Stimulated activated CD4-positive, alpha-beta T cell treated with anti-CD3 and anti-CD28 coated beads, Interleukin-12 subunit alpha, Interleukin-12 subunit beta, amount 100 ng/mL, for 48 hours (primary cell): ENCODE measurements at places on chromosomes 16 and 17.

DNA sequence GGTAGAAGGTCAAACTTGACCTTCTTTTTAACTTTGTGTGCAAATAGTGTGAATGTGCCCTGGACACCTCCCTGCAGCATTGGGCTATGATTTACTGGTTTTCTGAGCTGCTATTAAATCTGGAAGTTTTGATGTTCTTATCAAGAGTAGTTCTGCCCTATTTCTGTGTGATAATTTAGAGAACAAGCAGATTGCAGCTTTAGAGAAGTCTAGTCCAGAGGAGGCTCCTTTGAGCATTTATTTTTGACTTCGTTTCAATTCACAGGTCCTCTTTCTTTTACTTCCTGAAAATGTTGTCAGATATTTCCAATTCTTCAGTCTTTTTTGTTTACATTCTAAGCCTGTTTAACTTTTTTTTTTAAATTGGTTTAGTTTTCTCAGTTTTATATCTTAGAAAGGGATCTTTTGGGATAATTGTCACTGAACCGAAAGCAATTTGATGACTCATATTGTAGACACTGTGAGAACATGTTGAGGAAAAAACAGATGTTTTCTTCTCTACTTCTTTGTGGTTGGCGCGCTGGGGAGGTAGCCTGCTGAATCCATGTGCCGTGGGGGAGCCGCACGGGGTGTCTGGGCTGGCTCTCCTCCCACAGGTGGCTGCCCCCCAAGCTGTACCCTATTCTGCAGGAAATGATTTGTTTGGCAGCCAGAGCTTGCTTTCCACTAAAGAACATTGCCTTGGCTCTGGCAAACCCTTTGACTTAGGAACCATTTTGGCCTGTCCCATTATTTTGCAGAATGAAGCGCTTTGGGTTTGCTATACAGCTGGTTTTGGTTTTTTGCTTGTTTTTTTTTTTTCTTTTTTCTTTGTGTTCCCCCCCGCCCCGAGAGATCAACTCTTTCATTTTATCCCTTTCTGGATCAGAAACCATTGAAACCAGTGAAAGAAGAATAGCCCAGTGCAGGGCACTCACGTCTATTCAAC lies 53.4 kb downstream of the MFSD11 start:
- DNase-seq = no peak

GRCh38 chr17:73255671-73256181 lies 6.0 kb downstream of the CPSF4L start:
- peak; percentile 25 for DNase-seq

DNA sequence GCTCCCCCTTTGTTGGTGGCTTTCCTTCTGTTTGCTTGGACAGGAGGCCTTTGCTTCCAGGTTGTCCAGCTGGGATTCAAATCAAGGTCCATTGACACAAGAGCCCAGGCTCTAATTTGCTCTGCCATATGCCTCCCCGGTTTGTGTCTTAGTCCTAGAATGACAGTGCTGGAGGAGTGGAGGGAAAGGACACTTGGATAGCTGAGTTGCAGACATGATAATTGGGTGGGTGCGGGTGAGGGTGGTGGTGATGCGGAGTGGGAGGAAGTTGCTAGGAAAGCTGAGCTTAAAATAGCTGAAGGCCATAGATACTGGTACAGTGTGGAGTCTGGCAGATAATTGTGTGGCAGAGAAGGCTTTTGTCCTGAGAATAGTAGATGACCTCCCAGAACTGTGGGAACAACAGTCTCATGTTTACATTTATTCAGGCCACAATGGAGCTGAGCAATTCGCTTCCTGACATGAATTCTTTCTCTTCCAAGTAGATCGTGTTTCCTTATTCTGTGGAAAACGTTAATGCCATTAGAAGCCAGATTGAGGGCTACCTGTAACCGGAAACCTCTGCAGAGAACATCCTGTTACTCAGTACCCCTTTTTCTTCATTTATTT lies 23.8 kb downstream of the SEC14L1 start:
- DNase-seq = no peak

GRCh38 chr17:55386796-55387332 lies 34.8 kb downstream of the MMD start:
- no peak for DNase-seq

DNA sequence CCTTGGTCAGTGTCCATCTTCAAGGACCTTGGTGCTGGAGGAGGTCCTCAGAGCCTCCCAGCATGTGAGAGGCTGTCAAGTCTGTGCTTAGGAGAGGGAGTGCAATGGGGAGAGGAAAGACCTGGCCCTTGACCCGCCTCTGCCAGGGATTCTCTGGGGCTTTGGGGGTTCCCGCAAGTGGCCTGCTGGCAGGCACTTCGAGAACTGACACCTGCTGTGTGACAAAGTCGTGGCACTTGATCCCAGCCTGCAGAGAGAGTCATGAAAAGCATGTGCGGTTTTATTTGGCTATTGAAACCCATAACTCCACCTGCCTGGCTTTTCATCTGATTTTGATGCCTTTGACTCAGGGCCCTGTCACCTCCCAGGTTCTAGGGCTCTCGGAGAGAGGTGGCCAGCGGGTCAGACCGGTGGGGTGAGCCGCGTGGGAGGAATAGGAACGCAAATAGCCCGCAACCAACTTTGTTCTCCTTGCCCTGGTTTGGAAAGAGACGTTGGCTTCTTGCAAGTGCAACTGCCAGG lies 42.8 kb upstream of the GSE1 start:
- DNase-seq = no peak

DNA sequence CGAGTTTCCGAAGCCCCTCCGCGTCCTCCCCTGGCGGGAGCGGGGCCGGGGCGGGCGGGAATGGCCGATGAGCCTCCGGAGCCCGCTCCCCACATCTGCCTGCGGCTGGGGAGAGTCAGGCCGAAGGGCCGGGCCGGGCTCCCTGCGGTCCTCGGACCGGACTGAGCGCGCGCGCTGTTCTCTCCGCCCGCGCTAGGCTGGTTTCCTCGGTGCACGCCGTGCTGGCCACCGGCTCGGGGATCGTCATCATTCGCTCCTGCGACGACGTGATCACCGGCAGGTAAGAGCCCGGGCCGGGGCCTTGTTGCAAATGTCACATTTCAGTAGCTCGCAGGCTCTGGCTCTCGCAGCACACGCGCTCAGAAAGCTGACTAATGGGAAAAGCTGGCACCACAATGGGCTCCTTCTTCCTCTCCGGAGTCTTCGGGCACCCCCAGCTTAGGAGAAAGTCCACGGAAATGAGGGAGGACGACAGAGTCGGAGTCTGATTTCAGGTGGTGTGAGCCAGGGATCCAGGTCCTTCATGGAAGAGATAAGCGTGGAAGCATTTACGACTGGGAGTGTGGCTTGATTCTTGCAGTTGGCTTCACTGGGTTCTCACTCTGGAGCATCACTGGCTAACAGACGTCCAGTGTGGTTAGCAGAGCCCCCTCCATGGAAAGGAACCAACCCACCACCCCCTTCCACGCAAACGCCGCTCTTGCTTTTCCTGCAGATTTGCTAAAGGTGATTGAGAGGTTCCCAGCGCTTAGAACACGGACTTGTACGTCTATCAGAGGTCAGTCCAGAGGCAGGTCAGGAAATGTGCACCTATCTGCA lies 715 bp downstream of the TLCD3A start:
- DNase-seq = peak; percentile 44

- DNase-seq = no peak
Measured at GRCh38 chr16:49961089-49961488, 63.9 kb upstream of the CNEP1R1 start.

DNA sequence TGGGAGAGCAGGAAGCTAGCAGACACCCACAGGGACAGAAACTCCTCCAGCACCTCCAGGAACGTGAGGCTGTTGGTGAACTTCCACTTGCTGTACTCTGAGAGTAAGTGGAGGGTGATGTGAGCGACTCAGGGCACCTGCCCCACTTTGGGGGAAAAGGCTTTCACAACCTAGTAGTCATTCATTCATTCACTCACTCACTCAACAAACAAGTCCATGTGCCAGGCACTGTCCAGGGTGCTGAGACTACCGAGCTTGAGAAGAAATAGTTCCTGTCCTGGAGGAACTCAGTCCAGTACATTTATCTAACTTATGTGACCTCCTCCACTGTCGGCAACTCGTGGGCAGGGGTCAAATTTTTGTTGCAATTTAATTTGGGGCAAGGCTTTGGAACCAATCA lies 26.6 kb downstream of the LGALS9 start:
- DNase-seq = no peak

DNA sequence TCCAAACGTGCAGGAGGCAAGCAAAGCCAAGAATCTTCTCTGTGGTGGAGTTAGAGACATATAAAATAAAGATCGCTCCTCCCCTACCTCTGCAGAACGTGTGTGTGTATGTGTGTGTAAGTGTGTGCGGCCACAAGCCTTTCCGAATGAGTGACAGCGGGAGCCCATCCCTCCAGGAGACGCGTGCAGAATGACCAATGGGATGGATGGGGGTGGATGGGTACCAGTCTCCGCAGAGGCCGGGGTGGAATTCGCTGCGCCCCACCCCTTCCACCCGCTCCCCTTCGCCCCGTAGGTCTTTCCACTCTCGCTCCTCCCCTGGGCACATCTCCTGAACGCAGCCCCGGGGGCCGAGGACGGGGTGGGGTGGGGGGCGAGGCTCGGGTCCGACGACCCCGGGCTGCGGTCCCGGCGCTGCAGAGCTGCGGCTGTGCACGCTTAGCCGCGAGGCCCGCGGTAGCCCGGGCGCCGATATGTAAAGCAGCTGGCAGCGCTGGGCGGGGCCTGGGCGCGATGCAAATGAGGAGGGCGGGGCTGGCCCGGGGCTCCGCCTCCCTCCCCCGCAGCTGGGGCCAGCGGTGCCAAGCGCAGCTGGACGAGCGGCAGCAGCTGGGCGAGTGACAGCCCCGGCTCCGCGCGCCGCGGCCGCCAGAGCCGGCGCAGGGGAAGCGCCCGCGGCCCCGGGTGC lies at the start of gene PRKCB:
PRKCB (plus strand) TSS at position 594 of the 688 bp plus-strand sequence.
- peak; percentile 89 for DNase-seq

DNA sequence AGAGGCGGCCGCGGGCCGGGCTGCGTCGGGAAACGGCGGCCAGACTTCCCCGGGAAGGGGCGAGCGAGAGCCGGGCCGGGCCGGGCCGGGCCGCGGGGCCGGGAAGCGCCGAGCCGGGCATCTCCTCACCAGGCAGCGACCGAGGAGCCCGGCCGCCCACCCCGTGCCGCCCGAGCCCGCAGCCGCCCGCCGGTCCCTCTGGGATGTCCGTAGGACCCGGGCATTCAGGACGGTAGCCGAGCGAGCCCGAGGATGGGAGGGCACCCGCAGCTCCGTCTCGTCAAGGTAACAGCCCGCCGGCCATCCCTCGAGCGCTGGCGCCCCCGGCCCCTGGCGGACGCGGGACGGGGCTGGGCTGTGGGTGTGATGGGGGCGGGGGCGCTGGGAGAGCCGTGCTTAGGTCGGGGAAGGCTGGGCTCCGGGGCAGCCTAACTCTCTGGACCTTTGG lies at the start of gene CRHR1:
CRHR1 (plus strand) TSS at position 28 of the 448 bp plus-strand sequence; CDS start at position 253, 225 bp downstream.
- no peak for DNase-seq

- no peak for DNase-seq
Measured at GRCh38 chr16:407253-407652, 5.6 kb downstream of the DECR2 start.

- no peak for DNase-seq
Measured at GRCh38 chr16:9062301-9062700, 29.1 kb upstream of the HAPSTR1 start.

DNA sequence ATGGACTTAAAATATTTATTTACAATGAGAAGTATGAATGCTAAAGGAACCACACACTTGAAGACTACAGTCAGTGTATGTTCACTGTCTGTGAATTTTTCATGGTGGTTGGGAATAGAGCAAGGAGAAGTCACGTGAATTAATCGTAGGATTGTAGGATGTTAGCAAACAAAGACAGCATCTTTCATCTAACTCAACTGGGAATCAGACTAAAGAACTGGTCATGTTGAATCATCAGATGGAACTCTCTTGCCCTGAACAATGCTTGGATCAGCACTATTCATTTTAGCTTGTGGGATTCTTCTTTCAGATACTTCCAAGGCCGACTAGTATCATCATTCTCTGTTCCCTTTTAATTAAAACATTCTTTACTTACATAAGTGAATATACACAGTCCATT lies 18.1 kb downstream of the KCNJ2 start:
- DNase-seq = no peak

- no peak for DNase-seq
Measured at GRCh38 chr17:33529816-33530215, 236.7 kb upstream of the ASIC2 start.

DNA sequence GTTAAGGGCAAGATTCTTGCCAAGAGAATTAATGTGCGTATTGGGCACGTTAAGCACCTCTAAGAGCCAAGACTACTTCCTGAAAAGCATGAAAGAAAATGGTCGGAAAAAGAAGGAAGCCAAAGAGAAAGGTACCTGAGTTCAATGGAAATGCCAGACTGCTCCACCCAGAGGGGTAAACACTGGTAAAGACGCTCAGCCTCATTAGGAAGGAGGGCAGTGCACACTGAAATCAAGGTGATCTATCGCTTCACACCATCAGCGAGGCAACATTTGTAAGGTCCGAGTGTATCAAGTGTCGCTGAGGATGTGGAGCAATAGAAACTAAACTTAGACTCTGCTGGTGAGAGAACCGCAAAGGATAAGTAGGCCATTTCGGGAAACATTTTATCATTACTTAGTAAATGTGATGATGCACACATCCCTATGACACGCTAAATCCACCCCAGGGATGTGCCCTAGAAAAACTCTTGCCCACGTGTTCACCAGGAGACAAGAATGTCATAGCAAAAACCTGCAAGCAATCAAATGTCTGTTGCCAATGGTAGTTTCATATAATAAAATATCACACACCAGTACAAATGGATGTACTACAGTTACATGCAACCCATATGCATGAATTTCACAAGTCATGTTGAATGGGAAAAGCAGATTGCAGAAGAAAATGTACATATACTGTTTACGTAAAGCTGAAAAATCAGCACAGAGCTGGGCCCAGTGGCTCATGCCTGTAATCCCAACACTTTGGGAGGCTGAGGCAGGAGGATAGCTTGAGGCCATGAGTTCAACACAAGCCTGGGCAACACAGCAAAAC lies 23.6 kb downstream of the CNTROB start:
- no peak for DNase-seq

GRCh38 chr16:71440669-71441347 lies 1.0 kb downstream of the TLE7 start:
- no peak for DNase-seq

- DNase-seq = no peak
Measured at GRCh38 chr16:29012913-29013553, 28.2 kb downstream of the LAT start.

DNA sequence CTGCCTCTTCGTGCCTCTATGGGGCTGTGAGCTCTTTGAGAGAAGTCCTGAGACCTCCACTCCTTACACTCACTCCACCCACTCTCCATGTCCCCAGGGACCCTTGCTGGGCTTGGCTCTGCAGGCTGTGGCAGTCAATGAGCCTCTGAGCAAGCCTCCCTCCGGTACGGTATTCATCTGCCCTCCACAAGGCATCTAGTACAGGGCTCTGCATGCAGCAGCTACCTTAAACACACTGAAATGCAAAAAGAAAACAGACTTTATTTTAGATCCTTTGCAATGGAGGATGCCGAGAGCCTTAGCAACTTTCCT lies 38.9 kb upstream of the SMPD3 start:
- no peak for DNase-seq
